Activated gamma-delta T cell treated with Interleukin-2 at 50 U/mL for 16 hours (primary cell): ENCODE measurements at places on chromosomes 6 and 20.

DNA sequence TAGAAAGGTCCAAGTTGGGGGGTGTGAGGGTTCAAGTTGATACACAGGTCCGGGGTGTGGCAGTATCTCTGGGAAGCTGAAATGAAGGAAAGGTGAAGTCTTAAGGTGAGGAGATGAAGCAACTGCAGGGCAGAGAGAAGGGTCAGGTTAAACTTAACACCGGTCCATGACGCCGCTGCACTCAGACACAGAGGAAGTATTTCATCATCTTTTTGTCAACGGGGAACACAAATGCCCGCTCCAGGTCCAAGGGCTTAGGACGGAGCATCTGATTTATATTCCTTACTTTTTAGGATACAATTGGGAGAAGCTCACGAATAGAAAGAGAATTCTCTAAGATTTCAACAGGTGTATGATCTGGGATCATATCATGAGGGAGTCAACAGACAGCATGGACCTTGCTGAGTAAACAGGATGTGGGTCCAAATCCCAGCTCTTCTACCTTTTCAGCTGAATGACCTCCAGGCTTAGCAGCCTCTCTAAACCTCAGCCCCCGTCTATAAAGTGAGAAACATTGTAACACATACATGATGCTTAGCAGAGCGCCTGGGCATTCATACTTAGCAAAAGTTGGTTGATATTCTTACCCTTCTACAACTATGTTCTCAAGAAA, 197.5 kb downstream of the ATXN1 start:
- no peak for DNase-seq

GRCh38 chr6:167827583-167828324, 1.0 kb downstream of the AFDN start:
- no peak for DNase-seq

DNA sequence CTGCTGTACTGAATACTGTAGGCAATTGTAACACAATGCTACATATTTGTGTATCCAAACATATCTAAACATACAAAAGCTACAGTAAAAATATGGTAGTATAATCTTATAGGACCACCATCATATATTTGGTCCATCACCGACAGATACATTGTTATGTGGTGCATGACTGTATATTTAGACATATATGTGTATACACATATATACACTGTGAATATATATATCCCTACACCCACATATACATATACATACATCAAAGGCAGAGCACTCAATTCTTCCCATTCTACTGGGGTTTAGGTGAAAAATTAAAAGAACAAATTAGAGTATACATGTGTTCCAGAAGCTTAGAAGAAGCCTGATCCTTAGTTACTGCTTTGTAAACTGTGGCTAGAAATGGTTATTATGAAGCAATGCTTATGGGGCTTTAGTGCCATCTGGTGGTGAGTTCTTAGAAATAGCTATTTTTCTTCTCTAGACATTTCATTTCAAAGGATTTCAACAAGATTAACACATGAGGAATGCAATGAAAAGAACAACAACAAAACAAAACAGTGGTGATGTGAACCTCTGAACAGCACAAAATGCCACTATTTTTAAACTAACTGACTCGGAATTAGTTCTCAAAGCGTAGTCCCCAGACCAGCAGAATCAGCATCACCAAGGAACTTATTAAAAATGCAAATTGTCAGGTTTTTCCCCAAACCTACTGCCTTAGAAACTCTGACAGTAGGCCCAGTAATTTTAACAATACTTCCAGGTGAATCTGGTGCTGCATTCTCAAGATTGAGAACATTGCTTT, 38.0 kb downstream of the PKHD1 start:
- no peak for DNase-seq

GRCh38 chr6:129105793-129106192, 222.9 kb downstream of the LAMA2 start:
- no peak for DNase-seq

DNA sequence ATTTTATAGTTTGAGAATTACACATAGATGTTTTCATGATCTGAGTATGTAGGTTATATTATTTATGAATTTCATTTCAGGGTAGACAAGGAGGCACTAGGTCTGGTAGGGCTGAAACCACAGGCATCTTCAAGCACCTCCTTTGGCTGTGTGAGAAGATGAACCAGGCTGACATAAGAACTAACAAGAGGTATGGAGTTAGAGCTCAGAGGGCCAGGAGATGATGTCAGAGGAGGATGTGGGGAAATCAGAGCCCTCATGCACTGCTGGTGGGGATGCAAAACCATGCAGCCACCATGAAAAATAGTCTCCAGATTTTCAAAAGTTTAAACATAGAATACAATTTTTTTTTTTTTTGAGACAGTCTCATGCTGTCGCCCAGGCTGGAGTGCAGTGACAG, 13.6 kb upstream of the RIPOR3 start:
- DNase-seq: no peak

GRCh38 chr6:39153766-39154397, 38.9 kb upstream of the SAYSD1 start:
- DNase-seq: no peak

DNA sequence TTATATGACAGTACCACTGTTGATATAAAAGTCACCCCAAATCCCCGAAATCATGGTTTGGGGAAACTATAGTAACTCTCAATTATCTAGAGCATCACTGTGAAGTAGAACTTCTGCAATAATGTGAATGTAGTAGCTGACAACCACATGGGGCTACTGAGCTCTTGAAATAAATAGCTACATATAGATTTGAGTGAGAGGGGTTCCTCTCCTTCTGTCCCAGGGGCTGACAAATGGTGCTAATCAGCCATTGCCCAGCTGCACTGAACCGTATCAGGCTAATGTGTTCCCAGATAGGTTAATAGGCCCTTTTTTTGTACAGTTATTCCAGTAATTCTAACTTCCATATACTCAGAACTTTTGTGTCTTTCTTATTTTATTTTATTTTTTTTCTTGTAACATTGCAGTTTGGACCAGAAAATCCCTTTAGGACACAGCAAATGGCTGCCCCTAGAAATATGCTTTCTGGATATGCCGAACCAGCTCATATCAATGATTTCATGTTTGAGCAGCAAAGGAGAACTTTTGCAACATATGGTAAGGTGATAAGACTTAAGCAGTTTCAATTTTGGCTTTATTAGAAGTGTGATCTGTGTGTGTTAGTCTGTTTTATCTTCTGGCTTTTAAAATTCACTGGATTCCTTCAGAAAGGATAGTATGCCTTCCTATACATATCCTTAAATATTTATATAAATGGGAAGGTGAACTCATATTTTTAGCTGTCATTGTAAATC, 21.1 kb downstream of the CDC40 start:
- no peak for DNase-seq

- no peak for DNase-seq
Observed at GRCh38 chr6:28248916-28249315, 3.2 kb downstream of the ZKSCAN4 start.

DNA sequence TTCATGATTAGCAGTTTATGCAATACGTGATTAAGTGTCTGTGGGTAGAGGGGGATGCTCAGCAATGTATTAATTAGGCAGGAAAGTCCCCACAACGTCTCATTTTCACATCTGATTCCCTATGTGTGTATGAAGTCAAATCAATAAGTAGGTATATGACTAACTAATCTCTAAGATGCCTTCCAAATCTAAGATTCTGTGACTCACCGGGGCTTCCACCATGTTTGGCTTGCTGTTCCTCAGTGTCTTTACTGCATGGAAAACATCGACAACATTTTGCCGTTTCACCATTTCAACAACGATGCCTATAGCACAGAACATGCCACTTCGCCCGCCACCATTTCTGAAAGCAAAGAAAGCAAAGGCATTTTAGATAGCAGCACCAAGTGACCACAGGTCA, 72.0 kb upstream of the THEMIS start:
- no peak for DNase-seq

- DNase-seq: no peak
Observed at GRCh38 chr6:153368131-153368530, 237.0 kb upstream of the RGS17 start.

GRCh38 chr20:8601542-8601912, 467.4 kb upstream of the PLCB4 start:
- no peak for DNase-seq

GRCh38 chr6:34030831-34031624, 114.9 kb downstream of the GRM4 start:
- DNase-seq: no peak

- DNase-seq: no peak
Observed at GRCh38 chr6:14365393-14365792, 247.8 kb downstream of the CD83 start.

GRCh38 chr6:53295176-53295575, 53.6 kb downstream of the ELOVL5 start:
- no peak for DNase-seq

DNA sequence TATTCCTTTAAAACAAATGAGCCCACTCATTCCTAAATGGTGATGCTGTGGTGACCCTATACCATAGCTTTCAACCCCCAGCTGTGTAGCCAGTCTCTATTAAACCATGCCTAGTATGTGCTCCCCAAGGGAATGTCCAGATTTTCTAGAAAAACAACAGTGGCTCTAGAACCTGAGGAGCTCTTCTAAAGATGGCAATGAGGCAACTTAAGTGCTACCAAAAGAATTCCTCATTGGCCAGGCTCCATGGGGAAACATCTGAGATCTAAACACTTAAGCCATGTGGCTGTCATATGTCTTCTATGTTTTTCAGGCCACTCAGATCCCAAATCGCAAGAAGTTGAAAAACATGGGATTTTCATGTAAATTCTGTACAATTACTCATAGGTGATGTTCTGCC, 191.0 kb downstream of the TPBG start:
- no peak for DNase-seq

DNA sequence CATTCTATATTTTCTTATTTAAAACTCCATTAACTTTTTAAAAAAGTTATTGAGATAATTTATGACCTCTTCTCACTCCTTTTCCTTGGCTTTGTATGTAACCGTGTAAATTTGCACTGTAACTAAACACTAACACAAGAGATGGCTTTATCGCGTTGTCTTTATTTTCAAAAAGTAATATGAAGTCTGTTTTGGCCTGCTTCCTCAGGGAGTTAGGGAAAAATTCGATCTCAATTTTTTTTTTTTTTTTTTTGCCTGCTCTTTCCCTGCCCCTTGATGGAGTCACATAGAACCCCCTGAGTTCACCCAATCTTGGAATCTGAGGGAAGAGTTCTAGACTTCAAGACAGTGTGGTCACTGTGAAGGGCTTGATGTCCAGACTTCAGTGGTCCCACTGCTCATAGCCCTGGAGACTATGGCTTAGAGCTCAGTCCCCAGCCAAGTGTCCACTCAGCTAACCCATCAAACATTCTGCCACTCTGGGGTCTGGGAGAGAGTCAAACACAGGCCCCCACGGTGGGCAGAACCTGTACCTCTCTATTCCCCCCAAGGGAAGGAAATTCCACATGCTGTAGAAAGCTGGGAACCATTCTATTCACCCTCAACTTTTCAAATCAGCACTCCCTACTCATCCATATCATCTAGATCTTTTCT, 15.7 kb upstream of the TBC1D22B start:
- no peak for DNase-seq

GRCh38 chr6:33739571-33739970, 7.1 kb downstream of the IP6K3 start:
- no peak for DNase-seq

DNA sequence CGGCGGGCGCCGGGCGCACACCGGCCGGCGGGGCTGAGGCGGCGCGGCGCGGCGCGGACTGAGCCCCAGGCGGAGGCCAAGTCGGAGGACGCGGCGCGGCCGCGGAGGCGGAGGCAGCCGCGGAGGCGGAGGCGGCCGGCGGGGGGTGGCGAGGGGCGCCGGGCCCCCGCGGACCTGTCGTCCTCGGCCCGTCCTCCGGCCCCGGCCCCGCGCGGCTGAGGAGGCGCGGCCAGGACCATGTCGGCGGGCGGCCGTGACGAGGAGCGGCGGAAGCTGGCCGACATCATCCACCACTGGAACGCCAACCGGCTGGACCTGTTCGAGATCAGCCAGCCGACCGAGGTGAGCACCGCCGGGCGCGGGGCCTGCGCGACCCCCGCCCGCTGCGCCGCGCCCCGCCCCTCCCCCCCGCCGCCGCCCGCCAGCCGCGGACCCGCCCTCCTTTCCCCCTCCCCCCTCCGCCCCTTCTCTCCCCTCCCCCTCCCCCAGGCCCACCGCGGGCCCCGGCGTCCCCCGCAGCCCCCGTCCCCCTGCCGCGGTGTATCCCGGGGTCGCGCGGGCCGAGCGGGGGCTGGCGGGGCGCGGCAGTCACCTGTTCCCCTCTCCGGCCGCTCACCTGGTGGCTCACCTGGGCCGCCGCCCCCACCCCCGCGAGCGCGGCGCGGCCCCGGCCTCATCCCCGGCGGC, at the start of gene AFDN:
TSS of gene AFDN (plus strand) at position 16 of the 687 bp plus-strand sequence. CDS start at position 238, 222 bp downstream.
- no peak for DNase-seq

DNA sequence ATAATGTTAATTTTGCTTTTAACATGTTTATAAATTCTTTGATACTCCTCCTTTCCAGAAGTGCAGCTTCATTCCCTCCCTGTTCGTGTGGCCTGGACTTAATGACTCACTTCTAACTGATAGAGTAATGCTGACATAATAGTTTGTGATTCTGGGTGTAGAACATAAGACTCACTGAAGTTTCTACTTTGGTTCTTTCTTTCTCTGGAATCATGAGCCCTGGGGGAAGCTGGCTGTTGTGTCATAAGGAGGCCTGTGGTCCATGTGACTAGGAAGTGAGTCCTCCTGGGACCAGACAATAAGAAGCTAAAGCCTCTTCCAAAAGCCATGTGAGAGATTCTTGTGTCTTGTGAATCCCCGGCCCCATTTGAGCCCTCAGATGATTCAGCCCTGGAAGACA, 30.5 kb upstream of the HLA-G start:
- DNase-seq: no peak

GRCh38 chr20:32462900-32463641, 104.9 kb downstream of the ASXL1 start:
- no peak for DNase-seq

GRCh38 chr20:13639150-13639497, 392 bp upstream of the TASP1 start:
- no peak for DNase-seq

DNA sequence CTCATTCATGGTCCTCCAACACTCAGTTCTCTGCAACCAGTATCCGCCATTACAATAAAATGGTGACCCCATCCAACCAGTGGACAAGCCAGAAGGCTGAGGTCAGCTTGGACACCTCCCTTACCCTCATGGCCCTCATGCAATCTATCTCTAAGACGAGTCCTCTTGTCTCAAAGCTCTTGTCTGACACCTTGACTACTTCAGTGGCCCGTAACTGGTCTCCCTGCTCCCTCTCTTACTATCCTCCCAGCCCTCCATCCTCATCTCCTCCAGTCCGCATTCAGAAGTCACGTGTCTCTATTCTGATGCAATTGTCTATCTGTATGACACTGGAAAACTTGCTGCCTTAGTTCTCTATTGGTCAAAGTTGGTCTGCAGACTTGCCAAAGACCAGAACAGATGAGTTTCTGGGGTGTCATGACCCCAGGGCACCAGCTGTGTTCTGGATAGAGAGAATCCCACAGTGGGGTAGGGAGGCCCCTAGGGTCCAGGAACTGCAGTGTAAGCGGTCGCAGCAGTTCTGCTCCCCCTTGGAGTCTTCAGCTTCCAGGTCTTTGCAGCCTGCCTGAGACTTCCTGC, 59.6 kb upstream of the RNF24 start:
- no peak for DNase-seq

- DNase-seq: no peak
Observed at GRCh38 chr6:168280899-168281245, 38.7 kb downstream of the DACT2 start.
